ENCODE measurements at places on chromosomes 1 and 21.

DNA sequence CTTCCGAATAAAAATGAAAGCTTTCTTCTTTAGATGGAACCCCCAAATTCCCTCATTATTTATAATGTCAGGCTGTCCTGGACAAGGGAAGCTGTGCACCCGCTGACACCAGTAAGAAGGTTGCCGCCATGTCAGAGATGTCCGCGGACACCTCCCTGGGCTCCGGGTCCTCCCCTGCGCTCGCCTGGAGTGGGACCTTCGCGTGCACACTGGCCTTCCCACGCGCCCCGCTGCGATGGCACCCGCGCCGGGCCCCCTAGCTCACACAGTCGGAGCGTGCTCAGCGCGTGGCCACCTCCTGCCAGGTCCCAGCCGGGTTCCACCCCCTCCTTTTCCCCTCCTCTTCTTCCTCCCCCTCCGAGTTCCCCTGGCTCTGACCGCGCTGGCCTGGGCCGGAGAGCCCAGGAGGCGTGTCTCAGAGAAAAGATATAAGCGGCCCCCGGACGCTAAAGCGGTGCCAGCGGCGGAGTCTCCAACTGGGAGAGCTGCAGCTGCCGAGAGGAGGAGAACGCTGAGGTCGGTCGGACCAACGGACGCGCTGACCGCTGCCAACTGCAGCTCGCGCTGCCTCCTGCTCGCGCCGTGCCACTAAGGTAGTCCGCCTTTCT is at the start of gene G0S2:
TSS of gene G0S2 (plus strand) at position 456 of the 608 bp plus-strand sequence. CDS start 273 bp downstream, outside the sequence.
- DNase-seq: no peak

DNA sequence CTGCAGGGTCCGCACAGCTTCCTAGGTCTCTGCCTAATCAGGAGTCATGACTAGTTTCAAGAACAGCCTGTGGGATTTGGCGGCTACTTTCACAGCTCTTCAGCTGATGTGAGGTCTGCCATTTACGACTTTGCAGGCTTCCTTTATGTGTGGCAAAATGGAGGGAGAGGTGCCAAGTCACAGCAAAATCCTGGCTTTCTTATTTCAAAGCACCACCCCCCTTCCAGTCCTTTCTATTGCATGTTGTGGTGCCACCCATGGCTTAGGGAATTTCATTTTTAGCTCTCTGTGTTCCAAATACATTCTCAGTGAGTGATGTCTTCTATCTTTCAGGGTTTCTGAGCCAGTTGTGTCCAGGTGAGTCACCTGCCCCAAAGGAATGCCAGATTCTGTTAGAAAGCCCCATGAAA is 75.1 kb upstream of the WLS start:
- no peak for DNase-seq

DNA sequence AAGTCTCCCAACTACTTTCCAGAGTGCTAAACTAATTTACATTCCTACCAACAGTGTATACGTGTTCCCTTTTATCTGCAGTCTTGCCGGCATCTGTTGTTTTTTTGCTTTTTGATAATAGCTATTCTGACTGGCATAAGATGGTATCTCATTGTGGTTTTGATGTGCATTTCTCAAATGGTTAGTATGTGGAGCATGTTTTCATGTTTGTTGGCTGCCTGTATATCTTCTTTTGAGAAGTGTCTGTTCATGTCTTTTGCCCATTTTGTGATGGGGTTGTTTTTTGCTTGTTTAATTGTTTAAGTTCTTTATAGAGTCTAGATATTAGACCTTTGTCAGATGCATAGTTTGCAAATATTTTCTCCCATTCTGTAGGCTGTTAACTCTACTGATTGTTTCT is 46.6 kb downstream of the MAST2 start:
- DNase-seq: no peak

DNA sequence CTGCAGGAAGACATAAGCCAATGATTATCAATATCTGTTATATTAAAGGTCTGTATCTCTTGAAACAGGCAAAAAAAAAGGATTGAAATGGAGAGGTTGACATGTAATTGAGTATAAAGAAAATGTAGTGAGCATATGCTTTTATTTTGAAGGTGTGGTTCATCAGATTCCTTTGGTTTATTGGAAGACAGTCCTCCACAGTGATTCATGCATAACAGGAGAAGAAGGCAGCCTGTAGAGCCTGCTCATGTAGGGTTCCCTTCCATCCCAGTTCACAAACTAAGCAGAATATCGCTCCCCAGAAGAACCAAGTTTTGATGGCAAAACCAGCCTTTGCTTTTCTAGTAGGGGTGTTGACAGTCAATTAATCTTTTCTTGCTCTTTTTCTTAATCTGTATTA is 1016.8 kb upstream of the ADGRL4 start:
- DNase-seq: no peak

- no peak for DNase-seq
Measured at GRCh38 chr1:200659269-200659668, 10.4 kb downstream of the DDX59 start.

GRCh38 chr1:11216074-11216473 is 26.9 kb downstream of the ANGPTL7 start:
- no peak for DNase-seq

DNA sequence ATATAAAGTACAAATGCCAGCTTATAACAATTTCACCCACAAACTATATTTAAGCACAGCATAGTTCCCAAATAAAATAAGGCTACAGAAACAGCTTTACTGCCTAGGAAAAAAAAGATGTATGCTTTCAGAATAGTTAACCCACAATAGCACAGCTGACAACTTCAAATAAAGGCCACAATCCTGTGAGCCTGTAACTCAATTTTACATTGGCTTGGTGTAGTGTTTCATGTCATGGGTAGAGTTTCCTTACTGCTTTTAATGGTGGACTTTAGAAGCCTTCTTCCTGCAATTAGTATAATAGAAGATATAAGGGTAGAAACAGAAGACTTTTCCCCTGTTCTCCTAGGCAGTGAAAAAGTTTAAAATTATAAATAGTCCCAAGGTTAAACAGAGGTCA is 44.3 kb upstream of the ZC3H11B start:
- DNase-seq: no peak

DNA sequence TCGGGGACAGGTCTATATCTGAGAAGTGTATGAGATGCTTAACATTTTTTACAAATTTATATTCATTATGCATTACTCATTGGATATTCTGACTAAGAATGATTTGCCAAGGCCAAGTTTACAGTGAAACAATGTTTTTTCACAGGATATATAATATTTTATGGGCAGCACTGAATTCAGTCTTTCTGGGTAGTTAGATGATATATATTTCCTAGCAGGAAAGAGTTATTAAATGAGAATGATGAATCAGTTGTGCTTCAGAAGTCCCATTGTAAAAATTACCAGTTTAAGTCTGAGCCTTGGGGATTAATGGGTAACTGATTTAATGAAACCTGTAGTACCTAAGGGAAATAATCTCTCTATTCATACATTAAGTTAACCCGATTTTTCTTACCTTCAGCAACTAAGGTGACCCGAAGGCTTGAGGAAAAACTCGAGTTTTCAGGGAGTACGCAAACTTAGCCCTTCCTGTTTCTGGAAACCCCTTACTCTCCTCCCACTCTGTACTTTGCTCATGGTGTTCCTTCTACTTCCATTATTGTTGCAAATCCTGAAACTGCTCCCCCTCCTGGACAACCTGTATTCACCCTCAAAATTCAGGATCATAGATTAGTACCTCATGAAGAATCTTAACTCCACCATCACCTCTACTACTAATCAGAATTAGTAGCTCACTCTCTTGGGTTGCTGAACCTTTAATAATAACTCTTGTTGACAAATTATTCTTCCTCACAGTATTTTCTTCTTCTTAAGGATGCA is 135.1 kb downstream of the AK5 start:
- no peak for DNase-seq

DNA sequence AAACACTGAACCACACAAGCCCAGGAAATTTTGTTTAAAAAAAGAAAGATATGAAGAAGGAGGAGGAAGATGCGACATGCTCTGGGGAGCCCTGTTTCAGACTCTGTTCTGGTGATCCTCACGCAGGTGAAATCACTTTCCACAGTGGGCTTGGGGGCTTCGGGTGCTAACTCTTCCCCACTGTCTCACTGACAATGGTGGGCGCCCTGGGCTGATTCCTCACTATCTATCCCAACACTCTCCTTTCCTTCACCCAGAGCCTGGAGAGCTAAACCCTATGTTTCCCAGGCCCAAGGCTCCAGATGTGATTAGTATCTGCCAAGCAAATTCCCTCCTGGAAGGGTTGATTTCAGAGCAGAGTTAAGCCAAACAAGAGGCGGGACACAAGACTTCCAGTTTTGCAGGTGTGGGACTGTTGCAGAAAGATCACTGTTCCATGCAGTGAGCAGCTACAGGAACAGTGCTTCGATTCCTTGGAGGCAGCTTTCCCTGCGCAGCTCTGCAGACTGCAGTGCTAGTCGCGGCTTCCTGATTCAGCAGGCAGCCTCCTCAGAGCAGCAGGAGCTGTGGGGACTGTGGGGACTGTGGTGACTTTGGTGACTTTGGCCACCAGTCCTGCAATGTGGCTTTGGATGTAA is 168.3 kb downstream of the RHOU start:
- no peak for DNase-seq

DNA sequence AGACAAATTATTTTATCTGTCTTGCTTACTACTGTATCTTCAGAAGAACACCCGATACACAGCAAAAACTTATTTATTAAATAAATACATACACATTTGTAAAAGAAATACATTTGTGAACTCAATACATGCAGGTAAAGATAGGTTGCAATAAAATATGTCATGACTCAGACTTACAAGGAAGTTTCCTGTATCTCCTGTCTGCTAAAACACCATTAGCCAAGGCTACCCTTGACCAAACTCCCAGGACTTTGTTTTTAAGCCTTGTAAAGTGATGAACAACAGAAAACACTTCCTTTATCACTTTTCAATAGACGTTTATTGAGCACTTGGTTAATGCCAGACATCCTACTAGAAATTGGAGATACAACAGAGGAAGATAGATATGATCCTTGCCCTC is 56.5 kb upstream of the HSD17B7 start:
- no peak for DNase-seq

GRCh38 chr1:202348005-202348508 is 442 bp upstream of the PPP1R12B start:
- no peak for DNase-seq

- DNase-seq: no peak
Measured at GRCh38 chr1:114100148-114100547, 53.5 kb downstream of the SYT6 start.

GRCh38 chr1:7380712-7381111 is 390.4 kb upstream of the VAMP3 start:
- no peak for DNase-seq

DNA sequence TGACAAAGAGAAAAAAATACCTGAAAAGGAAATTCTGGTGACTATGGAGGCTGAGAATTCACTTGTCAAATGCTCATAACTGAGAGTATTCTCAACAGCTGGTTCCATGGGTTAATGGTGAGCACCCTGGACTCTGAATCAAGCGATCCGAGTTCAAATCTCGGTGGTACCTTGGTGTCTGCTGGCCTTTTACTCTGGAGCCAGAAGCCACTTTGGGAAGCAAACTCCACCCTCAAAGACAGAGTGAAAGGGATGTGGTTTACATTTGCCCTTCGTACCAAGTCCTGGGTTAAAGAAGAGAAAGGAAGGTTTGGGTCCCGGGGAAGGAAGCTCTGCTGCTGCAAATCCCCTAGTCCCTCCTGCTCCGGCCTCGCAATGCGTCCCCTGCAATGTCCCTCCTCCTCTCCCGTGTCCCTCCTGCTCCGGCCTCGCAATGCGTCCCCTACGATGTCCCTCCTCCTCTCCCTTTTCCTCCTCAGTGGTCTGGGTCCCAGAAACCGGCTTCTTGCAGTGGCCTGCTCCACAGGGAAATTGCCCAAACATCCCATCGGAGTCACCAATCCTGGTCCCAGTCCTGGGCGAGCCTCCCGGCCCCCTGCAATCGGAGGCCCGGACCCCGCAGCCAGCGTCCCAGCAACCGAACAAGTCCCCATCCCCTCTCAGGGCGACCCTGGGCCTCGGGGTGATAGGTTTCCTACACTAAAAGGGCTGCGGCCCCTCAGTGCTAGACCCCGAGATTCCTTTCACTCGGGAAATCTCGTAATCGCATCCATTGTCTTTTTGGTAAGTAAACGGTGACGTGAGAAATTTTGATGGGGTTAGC is 129.4 kb downstream of the PPIAL4G start:
- DNase-seq: peak; percentile 4

- DNase-seq: no peak
Measured at GRCh38 chr1:159800177-159800930, 1.8 kb upstream of the FCRL6 start.

DNA sequence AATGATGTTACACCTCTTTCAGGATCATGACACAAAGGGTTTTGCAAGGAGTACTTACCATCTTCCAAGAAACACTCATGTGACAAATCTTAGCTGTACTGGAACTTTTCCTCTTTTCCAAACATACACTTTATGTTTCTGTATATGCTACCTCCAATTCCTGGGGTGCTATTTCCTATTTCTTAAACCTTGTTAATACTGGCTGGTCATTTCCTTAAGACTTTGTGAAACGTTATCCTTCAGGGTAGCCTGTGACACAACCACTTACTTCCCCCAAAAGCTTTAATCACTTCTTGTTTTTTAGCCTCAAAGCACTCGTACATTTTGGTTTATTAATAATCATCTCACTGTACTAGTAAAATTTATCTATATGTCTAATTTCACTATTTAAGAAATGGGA is 39.4 kb downstream of the OR10Z1 start:
- DNase-seq: no peak

- DNase-seq: no peak
Measured at GRCh38 chr1:226568077-226568831, 19.7 kb downstream of the STUM start.

GRCh38 chr1:190416239-190416638 is 61.4 kb downstream of the BRINP3 start:
- DNase-seq: no peak

DNA sequence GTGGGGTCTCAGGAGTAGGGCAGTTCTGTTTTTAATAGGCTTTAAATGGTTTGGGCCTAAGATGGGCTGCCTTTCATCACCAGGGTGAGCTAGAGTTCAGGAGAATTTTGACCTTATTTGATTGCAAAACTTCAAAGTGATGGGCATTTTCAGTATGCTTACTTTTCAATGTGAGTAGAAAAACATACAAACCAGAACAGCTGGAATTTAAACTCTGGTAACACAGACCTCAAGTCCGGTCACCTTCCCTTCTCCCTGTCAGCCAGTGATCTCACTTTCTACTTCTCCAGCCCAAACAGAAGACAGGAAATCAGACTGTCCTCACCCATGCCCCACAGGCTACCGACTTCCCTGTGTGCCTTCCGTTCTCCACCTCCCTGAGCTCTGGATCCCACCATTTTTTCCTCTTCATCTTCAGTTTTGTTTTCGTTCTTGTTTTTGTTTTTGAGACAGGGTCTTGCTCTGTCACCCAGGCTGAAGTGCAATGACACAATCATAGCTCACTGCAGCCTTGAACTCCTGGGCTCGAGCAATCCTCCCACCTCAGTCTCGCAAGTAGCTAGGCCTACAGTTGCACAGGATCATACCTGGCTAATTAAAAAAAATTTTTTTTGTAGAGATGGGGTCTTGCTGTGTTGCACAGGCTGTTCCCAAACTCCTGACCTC is 374.0 kb downstream of the CAMTA1 start:
- DNase-seq: no peak

- no peak for DNase-seq
Measured at GRCh38 chr1:118090130-118090529, 94.9 kb downstream of the SPAG17 start.

GRCh38 chr1:201262963-201263608 is 20.2 kb upstream of the PKP1 start:
- no peak for DNase-seq

- peak; percentile 50 for DNase-seq
Measured at GRCh38 chr1:203278082-203278884, 27.0 kb upstream of the BTG2 start.

All from GM04504 (cell line).